ENCODE measurements at places on chromosomes 1 and 21.

DNA sequence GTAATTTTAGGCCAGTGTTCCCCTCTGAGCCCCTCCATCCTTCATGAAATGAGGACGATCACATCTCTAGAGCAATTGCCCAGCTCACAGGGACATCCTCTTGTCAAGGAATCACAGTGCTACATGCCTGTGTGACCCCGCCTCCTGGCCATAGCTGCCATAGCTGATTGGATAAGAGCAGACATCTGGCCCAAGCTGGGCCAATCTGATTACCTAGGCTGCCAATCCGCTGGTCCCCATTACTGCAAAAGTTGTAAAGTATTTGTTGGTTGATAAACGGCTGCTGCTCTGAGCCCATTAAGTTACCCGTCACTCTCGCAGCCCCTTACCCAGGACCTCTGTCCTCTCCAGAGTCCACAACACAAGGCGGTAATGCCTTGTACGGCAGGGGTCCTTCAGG is 8.3 kb downstream of the NT5C1A start:
- DNase-seq, result no peak

- DNase-seq, result no peak
Measured at GRCh38 chr1:226541231-226541630, 7.3 kb upstream of the STUM start.

DNA sequence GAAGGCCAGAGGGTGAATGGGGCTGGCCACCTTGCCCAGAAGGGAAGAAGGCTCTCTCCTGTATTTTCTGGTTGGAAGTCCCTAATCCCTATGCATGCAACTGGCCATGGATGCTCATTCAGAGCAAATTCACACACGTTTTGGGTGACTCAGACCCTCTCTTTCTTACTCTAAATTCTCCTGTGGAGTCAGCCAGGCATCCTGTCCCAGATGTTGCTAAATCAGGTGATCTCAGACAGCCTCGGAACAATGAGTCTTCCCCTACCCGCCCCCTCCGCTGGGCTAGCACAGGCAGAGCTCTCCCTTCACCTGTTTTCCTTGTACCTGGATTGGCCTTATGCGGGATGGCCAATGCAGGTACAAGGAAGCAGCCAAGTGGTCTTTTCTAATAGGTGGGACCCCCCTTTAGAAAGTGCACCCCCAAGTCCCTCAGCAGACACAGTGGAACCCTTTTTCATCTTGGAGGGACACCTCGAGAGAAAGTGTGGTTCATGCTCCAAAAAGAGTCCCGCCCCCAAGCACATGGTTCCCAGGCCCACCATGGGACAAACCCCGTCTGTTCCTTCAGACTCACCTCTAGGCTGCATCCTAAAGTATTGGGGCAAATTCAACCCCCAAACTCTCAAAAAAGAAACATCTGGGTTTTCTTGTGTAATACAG is 8.6 kb downstream of the S100A6 start:
- no peak for DNase-seq

- no peak for DNase-seq
Measured at GRCh38 chr1:157325220-157325619, 187.0 kb upstream of the ETV3 start.

- DNase-seq, result no peak
Measured at GRCh38 chr21:34817821-34818661, 149.2 kb downstream of the CLIC6 start.

DNA sequence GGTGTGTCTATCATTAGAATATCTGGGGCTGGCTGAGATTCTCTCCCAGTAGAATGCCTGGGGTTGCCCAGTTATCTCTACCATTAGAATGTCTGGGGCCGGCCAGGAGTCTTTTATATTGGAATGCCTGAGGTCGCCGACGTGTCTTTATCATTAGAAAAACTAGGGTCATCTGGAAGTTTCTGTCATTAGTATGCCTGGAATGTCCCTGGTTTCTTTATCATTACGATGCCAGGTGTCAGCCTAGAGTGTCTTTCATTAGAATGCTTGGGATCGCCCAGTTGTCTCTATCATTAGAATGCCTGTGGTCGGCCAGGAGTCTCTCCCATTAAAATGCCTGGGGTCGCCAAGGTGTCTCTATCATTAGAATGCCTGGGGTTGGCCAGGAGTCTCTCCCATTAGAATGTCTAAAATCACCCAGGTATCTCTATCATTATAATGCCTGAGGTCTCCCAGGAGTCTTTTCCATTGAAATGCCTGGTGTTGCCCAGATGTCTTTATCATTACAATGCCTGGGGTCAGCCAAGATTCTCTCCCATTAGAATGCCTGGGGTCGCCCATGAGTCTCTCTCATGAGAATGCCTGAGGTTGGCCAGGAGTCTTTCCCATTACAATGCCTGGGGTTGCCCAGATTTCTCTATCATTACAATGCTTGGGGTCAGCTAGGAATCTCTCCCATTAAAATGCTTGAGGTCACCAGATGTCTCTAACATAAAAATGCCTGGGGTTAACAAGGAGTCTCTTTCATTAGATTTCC is 53.2 kb downstream of the RNF187 start:
- no peak for DNase-seq

DNA sequence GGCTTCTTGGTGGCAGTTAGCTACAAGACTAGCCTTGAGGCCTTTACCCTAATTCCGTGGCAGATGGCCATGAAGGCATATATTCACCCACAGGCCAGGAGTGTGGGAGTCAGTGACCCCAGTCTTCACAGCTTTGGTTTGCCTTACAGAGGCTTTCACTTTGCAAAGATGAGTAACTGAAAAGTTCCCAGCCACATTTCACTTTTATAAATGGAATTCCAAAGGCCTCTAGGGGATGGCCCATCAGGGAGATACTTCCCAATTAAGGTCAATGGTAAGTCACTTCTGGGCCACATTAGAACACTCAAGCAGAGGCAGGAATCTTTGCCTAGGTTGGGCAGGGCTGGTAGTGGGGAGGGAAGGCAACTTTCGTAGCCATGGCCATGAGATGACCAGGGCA is 13.1 kb upstream of the HEYL start:
- DNase-seq, result no peak

DNA sequence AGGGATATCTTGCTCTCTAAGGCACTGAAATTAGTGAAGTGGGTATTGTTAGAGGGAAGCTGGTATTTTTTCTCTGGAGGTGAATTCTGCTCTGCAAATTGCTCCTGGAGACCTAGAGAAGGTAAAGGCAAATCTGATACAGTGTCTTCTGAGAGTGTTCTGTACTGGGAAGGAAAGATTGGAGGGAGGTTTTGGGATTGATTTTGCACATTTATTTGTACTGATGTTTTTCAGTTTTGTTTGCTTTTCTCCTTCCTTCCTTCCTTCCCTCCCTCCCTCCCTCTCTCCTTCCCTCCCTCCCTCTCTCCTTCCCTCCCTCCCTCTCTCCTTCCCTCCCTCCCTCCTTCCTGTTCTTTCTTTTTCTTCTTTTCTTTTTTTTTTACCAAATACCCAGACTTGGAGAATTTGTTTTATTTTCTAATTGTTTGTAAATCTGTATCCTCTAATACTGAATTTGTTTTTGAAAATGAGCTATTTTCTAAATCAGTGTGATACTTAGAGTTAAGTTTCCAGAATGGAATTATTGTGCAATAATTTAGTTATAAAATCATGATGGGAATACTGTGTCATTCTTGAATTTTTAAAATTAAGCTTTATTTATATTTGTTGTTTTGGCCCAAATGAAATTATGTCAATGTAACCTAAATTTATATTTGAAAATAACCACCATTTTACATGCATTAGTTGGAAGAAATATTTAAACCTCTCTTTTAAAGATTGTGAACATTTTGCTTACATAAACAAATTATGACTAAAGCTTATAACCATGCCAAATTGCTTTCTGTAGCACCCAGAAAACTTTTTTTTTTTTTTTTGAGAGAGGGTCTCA is 4.9 kb downstream of the CMPK1 start:
- no peak for DNase-seq

DNA sequence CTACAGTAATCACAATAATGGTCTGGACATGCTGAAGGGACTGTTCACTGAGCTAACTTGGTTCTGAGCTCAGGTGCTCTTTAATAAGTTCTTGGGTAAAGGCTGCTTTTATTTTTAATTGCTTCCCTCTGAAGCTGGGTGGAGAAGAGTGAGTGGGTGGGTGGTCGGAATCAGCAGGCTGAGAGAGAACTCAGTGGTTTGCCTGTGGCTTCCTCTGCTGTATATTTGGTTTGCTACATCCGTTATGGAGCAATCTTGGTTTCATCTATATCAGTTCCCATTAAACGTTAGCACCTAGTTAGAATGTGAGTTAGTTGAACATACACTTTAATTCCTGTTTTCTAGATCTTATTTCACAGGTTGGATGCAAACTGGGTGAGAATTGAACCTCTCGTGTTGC is 23.3 kb downstream of the CNIH4 start:
- DNase-seq, result no peak

DNA sequence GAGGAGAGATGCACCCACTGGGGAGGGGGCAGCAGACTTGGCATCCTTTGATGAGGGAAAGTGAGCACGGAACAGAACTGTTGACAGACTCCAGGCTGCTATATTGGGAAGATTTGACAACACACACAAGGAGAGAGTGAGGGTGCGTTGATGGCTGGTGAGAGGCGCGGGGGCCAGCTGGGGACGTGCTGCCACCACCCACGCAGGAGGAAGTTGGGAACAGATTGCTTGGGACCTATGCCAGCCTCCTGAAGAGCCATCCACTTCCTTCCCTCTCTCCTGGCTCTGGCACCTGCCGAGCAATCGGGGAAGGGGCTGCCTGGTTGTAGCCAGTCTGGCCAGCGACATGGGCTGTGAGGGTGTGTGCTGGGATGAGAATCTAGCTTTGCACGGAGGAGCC is 223.7 kb upstream of the CSF3R start:
- DNase-seq, result no peak

GRCh38 chr21:39647476-39647875 is 34.7 kb downstream of the B3GALT5 start:
- DNase-seq, result no peak

GRCh38 chr1:110684491-110684890 is 9.8 kb upstream of the KCNA3 start:
- no peak for DNase-seq

- DNase-seq, result no peak
Measured at GRCh38 chr1:3466366-3467075, 12.1 kb downstream of the ARHGEF16 start.
